ENCODE measurements at places on chromosomes 6 and 20. TPM values are rescaled to one million over a fixed set of nuclear protein-coding genes. Genes with fewer than 3 reads are reported as not detected.

Gene FGD2
- polyA plus RNA-seq, result 1.3 TPM

Gene CNBD2
- 0.93 TPM for polyA plus RNA-seq

Gene GPANK1
- polyA plus RNA-seq, result 29.9 TPM

DNA sequence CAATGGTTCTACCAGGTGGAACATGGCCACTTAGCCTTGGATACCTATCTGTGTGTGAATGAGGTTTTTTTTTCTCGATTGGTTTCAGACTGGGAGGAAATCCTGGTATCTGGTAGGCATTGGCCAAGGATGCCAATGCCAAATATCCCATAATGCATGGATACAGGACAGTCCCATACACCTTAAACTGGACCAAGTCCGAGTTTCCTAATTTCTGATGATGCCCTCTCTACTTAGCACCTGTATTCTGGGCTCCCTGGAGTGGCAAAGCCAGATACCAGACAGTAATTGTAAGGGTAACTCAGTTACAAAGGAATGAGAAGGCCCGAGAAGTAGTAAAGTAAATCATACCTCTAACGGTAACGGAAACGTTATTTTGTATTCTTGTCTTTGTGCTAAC, 17.9 kb downstream of the SNX5 start:
- DNase-seq, result no peak

- DNase-seq, result no peak
Measured at GRCh38 chr6:16060039-16060438, 68.8 kb upstream of the MYLIP start.

DNA sequence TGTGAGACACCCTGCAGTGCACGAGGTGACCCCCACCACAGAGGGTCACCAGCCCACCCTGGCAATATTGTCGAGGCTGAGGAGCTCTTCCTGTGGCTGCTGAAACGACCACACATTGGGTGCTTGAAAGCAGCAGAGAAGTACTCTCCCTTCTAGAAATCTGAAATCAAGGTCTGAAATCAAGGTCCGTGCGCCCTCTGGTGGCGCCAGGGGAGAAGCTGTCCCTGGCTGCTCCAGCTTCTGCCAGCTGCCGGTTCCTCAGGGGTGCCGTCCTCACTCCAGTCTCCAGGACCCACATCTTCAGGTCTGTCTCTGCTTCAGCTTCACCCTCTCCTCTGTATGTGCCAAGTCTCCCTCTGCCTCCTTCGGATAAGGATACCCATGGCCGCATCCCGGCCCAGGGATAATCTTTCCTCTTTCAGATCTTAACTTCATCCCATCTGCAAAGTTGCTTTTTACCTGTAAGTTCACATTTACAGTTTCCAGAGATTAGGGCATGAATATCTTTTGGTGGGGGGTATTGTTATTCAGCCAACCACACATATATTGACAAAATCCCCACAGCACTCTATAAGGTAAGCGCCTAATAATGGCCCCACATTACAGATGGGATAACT, 108.3 kb upstream of the PHACTR3 start:
- DNase-seq, result peak; percentile 46

GRCh38 chr6:40844246-40844645, 194.8 kb downstream of the UNC5CL start:
- DNase-seq, result no peak

DNA sequence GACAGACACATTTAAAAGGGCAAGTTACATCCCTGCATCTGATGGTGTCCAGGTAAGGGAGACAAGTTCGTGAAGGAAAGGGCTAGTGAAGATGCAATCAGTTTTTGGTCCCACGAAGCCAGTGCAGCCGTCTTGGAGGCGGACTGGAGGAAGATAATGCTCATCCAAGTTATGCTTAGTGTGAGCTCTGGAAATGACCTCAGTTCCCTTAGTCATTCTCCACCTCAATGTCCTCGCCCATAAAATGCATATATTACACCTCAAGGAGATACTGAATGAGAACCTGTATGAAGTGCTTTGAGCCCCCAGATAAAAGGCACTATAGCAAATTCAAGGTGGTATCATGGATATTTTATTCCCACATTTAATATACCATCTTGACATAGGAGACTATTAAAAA, 358.8 kb downstream of the ADGRB3 start:
- no peak for DNase-seq

DNA sequence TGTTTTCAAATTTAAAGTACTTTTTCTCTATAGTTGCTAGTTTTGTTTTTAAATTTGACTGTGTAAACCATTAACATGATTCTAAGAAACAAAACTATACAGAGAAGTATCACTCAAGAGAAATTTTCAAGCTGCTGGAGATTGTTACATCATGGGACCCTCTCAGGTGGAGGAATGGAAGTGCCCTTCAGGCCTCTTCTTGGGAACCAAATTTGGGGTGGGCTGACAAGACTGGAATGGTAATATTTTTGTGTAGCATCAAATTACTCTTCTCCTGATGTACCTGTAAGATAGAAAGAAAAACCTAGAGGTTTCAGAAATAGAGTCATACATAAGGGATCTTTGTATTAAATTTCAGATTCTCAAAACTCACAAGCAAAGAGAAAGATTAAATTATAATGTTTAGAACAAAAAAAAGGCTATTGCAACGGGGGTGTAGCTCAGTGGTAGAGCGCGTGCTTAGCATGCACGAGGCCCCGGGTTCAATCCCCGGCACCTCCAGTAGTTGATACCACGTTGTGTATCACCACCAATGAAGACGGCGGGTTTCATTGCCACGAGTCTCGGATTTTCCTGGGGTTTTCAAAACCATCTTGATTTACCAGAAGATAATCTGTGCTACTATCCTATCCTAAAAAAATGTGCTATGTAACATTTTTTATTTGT, 193.7 kb downstream of the GPX5 start:
- no peak for DNase-seq

DNA sequence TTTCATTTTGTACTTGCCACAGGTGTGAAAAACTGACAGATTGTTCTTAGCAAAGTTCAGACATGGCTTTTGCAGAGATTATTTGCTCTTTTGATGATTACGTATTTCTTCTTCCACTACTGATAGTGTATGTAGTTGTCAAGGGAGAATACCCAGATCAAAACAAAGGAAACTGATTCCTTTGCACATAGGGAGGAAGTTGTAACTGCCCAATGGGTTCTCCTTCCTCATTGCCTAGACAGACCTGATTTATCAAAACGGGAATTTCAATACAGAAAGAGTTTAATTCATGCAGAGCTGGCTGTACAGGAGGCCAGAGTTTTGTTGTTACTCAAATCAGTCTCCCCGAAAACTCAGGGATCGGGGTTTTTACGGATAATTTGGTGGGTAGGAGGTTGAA, 214.7 kb downstream of the BCAS1 start:
- DNase-seq, result no peak

GRCh38 chr20:38764567-38765318, 16.5 kb downstream of the ACTR5 start:
- DNase-seq, result no peak

DNA sequence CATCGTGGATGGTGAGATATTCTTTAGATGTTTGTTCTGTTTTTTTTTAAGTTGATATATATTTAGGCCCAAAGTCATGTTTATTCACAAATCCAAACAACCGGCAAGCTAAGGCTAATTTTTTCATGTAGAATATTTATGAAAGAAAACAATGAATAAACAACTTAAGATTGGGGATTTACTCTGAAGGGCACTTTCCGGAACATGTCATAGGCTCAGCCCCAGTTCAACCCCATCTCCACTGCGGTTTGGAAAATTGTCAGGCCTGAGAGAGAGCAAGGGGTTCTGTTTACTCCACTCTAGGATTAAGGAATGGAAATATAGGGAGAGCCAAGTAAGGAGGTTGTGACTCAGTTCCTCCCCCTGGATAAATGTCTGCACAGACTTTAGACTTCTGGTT, 18.3 kb downstream of the RPS6KA2 start:
- no peak for DNase-seq

DNA sequence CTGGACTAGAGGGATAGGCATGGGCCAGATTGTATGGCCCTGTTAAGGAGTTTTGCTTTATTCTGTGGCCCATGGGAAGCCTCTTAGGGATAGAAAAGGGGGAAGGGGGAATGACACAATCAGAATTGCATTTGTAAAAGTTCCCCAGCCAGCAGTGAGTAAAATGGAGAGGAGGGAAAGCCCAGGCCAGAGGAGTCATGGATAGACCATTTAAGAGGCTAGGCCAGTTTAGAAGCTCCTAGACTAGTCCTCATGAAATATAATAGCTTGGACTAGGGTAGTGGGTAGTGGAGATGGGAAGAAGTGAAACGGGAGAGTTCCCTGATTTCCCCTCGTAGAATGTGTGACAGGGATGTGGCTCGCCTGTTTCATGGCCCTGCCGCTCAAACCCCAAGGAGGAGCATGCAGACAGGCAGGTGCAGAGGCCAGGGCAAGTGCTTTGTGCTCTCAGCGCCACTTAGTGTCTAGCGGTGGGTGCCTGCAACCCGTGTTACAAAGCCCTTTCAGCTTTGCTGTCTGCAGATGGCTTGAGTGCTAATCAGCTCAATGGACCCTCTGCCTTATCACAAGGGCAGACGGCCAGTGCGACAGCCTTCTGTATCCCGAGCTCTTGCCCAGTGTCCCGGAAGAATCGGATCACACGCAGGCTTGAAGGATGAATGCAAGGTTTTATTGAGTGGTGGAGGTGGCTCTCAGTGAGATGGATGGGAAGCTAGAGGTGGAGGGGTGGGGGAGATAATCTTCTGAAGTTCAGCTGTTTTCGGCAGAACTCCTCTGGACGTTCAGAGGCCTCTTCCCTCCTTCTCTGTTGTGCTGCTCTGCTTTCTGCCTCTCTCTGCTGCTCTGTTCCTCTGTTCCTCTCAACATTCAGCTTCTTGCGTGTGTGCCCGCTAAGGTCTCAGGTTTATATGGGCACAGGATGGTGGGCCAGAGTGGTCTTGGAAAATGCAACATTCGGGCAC, 141.1 kb downstream of the CEP57L1 start:
- DNase-seq, result no peak

GRCh38 chr6:53264915-53265607, 83.7 kb downstream of the ELOVL5 start:
- no peak for DNase-seq

- DNase-seq, result peak; percentile 92
Measured at GRCh38 chr20:47164140-47164539, 192.4 kb downstream of the ZMYND8 start.

GRCh38 chr6:2754911-2755310, 4.2 kb upstream of the MYLK4 start:
- DNase-seq, result no peak

DNA sequence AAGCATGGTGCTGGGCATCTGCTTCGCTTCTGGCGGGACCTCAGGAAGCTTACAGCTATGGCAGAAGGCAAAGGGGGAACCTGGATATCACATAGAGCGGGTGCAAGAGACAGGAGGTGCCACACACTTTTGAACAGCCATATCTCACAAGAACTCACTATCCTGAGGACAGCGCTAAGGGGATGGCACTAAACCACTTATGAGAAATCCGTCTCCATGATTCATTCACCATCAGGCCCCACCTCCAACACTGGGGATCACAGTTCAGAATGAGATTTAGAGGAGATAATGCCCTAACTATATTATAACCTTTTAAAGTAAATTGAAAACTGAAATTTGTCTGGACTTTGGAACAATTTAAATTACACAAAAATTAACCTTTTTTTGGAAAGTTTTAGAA, 37.8 kb upstream of the SUMO4 start:
- no peak for DNase-seq

GRCh38 chr6:116971959-116972358, 94.9 kb downstream of the RFX6 start:
- DNase-seq, result peak; percentile 2

DNA sequence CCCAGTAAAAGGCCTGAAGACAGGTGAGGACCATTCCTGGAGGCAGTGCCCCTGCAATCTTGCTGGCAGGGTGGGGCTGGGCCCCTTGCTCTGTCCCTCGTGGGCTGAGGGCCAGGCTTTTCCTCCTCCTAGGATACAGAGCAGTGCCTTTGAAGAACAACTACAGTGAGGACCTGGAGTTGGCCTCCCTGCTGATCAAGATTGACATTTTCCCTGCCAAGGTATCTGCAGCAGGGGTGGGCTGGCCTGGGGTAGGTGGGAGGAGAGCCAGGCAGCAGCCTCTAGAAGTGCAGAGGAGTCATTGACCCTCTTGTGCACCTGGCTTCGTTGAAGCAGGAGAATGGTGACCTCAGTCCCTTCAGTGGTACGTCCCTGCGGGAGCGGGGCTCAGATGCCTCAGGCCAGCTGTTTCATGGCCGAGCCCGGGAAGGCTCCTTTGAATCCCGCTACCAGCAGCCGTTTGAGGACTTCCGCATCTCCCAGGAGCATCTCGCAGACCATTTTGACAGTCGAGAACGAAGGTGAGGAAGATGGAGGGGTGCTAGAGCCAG, 36.5 kb downstream of the PLCG1 start:
- DNase-seq, result no peak

DNA sequence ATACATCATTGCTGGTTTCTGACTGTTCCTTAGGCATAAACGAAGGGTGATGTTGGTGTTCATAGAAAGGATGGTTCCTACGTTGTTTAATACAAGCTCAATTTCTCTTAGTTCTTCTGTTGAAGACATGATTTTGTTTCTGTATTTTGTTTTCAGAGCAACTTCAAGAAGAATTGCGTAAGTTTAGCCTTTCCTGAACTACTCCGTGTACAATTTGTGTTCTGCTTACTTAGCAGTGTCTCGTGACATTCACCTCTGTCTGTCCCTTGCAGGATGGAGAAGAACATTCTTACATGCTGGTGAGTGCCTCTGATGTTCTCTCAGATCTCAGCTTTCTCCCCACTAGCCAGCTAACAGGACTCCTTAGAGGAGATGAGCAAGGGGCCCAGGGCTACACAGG, 7.6 kb downstream of the BTN2A2 start:
- DNase-seq, result no peak

- DNase-seq, result no peak
Measured at GRCh38 chr20:40891351-40891750, 137.3 kb upstream of the TOP1 start.

GRCh38 chr6:43584892-43585570, 9.0 kb downstream of the POLH start:
- DNase-seq, result no peak

DNA sequence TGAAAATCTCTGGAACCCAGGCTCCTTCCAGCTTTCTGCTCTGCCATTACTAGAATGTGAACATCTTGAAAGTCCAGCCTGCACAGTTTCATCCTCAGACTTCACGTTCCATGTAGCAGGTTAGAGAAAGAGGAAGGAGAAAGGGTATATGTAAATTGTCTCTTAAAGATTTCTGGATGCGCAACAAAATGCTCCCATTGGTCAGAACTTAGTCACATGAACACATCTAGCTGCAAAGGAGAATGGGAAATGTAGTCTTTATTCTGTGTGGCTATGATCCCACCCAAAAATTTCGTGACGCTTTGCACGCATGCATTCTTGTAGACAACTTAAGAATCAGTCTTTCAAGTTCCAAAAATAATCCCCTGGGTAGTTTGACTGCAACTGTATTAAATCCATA, 46.4 kb upstream of the CHD6 start:
- DNase-seq, result no peak

- DNase-seq, result no peak
Measured at GRCh38 chr6:139418481-139419132, 44.2 kb upstream of the CITED2 start.

- DNase-seq, result no peak
Measured at GRCh38 chr6:121767211-121767610, 331.8 kb downstream of the GJA1 start.
